ENCODE measurements at places on chromosomes 3 and 15. TPM values are rescaled to one million over a fixed set of nuclear protein-coding genes. Genes with fewer than 3 reads are reported as not detected.

C3orf70 gene
- 2.1 TPM for total RNA-seq

PAQR9 gene
- 0.07 TPM for total RNA-seq

ACKR4 gene
- total RNA-seq = not detected

GRCh38 chr15:66875588-66876420 lies 173.8 kb downstream of the SMAD6 start:
- DNase-seq = no peak

GRCh38 chr15:75606711-75607699 lies 18.5 kb downstream of the SNUPN start:
- peak; percentile 66 for DNase-seq

EFL1 gene
- total RNA-seq = 24.4 TPM

DNA sequence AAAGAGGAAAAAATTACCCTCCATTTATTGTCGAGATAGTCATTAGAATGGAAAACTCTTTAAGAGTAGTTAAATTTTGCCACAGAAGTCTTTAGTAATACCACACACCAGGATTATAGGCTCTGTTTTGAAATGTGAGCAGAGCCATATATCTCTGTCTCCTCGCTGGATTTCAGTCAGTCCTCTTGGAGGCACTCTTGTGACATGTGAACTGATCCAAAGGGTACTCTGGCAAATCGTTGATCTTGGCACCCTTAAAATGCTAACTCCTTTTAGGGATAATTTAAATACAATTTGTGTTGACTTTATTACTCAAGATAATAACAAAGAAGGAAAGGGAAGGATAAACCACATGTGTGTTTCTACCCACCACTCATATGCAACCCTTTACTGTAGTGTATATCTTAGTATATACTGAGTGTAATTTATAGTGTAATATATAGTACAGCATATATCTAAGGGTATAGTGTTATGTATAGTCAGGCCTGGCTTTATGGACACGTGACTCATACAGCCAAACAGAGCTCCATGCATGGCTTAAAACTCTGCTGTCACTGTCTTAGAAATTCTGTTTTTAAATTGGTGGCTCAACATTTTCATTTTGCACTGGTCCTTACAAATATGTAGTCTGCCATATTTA lies 12.3 kb upstream of the KPNA4 start:
- DNase-seq = no peak

DNA sequence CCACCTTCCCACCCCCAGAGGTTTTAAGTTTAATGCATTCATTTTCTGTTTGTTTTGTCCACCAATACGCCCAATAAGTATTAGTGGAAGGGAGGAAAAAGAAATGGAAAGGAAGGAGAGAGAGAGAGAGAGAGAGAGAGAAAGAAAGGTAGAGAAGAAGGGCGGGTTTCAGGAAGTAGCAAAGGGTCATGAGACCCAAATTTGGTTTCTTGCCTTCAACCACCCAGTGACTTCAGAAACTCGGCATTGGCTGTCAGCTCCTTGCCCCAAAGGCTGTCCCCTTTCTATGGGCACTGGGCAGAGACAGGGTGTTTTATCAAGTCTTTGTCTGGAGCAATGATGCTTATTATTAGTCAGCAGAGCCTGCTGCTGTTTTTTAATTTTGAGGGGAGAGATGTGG lies 13.5 kb upstream of the NR1D2 start:
- no peak for DNase-seq

GRCh38 chr3:97957617-97958311 lies 14.5 kb downstream of the RIOX2 start:
- no peak for DNase-seq

DNA sequence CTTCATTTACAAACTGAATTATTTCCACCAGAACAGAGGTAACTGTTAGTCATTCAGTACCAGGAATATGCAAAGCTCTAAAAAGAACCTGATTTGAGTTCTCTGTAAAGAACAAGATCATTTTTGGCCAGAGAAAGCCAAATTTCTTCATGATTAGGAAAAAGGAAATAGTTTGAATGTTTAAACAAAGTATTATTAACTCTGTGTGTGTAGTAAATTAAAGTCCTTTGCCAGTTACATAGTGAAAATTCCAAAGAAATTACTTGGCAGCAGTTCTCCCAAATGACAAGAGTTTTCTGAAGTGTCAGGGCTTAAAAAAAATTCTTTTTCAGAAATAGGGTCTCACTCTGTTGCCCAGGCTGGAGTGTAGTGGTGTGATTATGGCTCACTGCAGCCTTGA lies 24.5 kb downstream of the QTRT2 start:
- no peak for DNase-seq

DNA sequence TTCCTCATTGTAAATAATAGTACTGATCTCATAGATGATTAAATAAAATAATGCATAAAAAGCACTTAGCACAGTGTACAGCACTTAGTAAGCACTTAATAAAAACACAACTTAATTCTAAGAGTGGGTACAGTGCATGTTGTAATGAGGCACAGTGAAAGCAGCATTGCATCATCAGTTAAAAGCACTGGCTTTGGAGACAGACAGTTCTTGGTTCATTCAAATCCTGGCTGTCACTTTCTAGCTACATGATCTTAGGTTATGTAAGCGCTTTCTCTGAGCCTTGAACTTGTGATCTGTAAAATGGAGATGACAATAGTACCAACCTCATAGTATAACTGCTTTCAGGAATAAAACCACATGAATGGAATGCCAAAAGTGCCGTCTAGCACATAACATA lies 151.5 kb downstream of the DPH6 start:
- no peak for DNase-seq

- no peak for DNase-seq
Observed at GRCh38 chr3:48544141-48544540, 12.5 kb downstream of the PFKFB4 start.

All from A172 (cell line).